Right forelimb (tissue), 1 donor: ENCODE measurements at places on chromosomes 16 and 17.
A peak's percentile ranks its signal among the peaks of the same experiment; 100 is the strongest.

GRCh38 chr16:46850619-46851555 lies 19.9 kb upstream of the C16orf87 start:
- no peak for DNase-seq

DNA sequence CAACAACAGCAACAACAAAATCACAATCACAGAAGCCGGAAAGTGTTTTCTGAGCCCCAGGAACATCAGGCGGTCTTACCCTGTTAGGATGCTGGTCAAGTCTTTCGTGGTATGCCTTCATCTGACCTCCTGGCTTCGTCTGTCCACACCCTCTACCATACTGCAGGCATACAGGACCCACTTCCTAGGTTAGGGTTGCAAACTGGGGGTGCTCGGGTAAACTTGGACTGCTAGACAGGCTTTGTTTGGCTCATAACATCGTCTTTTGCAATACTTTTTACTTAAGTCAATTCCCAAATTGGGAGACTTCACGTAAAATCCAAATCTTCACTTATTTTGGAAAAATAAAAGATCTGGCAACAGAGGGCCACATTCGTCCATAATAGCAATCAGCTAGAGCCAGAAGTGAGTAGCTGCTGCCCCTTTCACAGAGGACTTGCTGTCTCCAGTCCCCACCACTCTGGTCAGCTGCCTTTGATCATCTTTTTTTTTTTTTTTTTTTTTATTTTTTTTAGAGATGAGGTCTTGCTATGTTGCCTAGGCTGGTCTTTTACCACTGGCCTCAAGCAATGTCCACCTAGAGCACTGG lies 30.0 kb downstream of the CHD9 start:
- no peak for DNase-seq

DNA sequence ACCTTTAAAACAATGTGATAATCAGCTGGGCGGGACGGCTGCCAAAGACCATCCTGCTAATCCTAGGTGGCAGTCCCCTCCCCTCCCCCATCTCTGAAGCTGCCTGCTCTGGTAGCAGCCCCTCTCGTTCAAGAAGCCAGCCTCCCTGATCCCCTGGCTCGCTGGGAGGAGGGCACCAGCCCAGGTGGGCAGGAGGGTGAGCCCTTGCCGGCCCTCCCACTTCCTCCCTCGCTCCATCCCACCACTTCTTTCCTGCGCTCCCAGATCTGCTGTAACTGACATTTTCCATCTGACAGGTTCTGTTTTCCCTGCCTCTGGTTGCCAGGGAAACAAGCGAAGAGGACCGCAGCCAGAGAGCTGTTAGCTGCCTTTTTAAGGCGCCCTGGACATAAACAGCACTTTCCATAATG lies 155.7 kb upstream of the TNRC6C start:
- peak; percentile 79 for DNase-seq

DNA sequence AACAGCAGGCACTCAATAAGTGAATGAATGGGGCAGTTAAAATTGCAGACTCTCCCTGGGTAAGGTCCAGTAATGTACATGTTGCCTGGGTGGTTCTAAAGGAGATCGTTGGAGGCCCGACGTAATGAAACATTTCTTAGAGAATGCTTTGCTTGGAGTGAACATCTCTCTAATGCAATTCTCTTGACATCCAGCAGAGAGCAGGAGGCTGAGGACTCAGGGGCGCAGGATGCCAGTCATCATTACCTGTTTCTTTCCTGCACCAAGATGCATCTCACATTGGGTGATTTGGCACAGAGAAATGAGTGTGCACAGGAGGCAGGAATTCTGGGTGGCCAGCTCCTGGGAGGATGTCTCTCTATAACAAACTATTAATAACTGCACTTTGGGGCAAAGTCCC lies 130.3 kb upstream of the RBBP6 start:
- DNase-seq, result no peak

- DNase-seq, result no peak
Measured at GRCh38 chr17:21174713-21175112, 39.2 kb downstream of the TMEM11 start.

DNA sequence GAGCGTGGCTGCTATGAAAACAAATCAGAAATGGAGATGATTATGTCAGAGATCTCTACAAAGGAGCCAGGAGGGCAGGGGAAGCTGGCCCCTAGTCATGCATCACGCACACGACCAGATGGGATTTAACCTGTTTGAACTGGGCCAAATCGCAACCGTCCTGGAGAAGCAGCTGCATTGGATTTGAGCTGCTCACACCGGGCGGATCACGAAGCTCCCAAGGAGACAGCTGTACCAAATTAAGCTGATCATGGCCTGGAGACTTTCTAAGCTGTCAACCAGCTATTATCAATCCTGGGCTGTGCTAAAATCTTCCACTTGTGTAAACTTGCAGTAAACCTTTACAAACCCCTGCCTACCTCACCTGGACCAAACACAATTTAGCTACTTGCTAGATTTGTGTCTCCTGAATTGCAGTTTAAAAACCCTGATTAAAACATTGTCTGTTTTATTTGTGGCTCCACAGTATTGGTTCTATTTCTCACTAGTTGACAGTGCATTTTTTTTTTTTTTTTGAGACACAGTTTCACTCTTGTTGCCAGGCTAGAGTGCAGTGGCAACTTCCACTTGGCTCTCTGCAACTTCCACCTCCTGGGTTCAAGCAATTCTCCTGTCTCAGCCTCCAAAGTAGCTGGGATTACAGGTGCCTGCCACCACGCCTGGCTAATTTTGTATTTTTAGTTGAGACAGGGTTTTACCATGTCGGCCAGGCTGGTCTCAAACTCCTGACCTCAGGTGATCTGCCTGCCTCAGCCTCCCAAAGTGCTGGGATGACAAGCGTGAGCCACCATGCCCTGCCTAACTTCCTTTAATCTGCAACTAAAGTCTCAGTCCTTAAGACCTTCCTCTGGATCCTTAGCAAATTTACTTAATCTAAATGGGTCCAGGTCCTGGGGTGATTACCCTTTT lies 98.3 kb upstream of the GRIN2A start:
- DNase-seq, result no peak

DNA sequence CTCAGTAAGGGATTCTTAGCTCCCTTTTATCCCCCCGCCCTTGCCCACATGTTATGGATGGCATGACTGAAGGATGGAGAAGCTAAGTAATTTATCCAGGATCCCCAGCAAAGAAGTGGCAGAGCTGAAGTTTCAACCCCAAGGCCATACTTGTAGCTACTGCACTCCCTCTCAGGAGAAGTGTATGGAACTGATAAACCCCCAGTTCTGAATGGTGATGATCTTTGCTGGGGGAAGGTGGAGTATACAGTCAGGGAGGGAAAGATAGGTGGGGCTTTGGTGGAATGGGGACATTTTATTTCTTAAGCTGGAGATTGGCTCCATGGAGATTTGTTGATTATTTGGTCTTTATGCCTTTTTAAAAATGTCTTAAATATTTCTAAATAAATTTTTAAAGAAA lies 58.3 kb downstream of the TNRC6C start:
- DNase-seq, result no peak

- DNase-seq, result no peak
Measured at GRCh38 chr16:57146735-57147134, 39.1 kb downstream of the PSME3IP1 start.

DNA sequence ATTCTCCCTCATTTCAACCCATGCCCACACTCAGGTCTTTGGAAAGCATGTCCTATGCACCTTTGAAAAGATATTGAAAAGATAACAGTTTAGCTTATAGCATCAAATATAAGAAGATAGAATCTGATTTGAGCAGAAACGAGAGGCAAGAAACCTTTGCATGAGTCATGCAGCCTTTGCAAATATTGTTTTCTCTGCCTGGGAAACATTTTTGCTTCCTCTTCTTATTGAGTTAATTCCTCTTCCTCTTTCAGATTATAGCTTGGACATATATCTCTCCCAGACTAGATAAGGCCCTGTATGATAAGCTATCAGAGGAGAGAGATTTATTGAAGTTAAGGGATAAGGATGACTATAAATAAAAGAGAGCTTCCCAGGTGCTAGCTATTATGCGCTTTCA lies 46.1 kb upstream of the KCNJ2 start:
- DNase-seq, result no peak

- peak; percentile 24 for DNase-seq
Measured at GRCh38 chr16:50940275-50940854, 198.5 kb downstream of the CYLD start.

DNA sequence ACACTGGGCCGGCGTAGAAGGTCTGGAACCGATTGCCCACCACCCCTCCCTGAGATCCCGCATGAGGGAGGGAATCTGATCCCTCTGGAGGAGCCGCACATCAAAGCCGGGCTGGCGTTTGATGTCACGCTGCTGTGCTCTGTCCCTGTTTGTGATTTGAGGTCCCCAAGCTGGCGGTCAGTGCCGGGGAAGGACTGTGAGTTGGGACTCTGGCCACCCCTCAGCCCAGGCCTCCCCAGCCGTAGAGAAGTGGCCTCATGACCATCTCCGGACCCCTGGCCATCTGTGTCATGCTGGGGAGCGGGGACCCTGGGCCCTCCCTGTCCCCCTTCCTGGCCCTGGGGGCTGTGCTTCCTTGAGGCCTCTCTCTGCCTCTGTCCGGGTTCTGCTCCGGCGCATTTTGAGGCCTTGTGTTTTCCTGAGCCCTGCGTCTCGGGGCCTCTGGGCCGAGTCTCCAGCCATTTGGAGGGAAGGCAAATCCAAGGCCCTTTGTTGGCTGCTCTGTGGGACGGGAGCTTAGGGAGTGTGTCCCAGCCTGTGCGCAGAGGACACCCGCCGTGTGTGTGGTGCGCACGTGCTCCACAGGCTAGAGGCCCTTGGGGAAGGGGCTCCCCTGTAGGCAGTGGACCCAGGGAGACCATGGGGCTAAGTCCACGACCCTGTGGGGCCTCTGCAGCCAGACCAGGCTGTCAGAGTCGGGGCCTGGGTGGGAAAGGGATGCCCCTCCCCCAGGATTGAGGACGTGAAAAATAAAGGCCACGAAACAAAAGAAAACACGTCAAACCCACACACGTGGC lies 15.1 kb downstream of the ASPSCR1 start:
- DNase-seq, result no peak

DNA sequence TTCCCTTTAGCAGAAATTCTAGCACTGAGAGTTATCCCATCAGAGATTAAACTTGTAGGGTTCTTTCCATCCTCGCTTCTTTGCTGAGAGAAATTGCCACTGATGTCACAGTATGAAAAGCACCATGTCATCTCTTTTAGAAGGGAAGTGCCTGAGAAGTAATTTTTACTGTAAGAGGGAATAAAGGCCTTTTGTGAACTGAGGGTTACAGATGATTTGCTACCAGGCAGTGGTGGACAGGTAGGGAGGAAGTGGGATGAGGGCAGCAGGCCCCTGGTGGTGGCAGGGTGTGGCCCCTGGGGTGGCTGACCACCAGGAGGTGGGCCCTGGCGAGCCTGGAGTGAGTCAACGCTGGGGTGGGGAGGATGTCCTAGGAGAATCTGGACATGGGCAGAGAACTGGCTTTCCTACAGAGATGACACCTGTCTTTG lies 6.4 kb upstream of the MILR1 start:
- DNase-seq, result no peak

- DNase-seq, result peak; percentile 54
Measured at GRCh38 chr16:7363422-7364417, 31.1 kb downstream of the RBFOX1 start.

DNA sequence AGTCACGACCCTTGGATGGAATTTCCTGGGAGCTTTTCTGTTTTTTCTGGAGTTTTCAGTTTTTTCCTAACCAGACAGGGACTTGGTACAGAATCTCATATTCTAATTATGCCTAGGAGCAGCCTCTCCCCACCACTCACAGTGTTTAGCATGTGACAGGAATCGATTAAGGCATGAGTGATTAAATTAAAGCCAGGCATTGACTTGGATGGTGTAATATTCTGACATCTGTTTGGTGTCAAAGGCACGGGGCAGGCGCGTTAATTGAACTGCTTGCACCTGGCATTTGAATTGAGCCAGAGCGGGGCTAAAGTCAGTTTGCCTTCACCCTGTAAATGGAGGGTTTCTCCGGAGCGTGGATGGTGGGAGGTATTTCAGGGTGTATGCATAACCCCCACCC lies 11.9 kb downstream of the MAPT start:
- no peak for DNase-seq

GRCh38 chr17:17516941-17517720 lies 20.9 kb upstream of the RASD1 start:
- DNase-seq, result no peak

GRCh38 chr16:14284371-14284770 lies 213.3 kb downstream of the MRTFB start:
- no peak for DNase-seq

GRCh38 chr16:15803618-15804017 lies 53.2 kb downstream of the MYH11 start:
- DNase-seq, result no peak

DNA sequence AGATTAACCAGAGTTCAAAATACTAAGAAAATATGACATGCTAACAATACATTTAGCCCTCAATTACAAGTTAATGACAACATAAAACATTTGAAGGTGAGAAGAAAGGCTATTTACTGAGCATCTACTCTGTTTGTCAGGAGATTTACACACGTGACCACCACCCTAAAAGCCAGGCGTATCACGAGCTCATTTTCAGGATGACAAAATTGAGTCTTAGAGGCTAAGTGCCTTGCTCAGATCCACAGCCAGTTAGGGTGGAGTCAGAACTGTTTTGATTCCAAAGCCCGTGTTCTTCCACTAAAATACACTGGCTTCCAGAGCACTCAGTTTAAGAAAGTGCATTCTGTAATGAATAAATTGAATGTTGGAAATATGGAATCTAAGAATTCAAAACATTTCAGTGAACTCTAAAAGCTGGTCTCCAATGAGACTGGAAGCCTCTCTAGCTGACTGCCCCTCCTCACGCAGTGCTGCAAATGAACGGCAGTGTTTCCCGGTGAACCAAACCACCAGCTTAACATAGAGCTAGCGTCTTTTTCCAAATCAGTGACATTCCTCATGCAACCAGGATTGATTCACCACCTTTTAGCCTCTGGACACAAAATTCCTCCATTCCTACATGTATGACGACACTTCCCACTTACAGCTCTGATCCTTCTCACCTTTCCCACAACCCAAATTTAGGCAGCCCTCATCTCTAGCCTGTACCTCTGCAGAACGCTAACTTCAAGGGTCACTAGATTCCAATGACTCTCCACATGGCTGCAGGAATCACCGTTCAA lies 5.9 kb downstream of the ZDHHC7 start:
- DNase-seq, result peak; percentile 56

GRCh38 chr17:42538482-42538881 lies 2.4 kb downstream of the NAGLU start:
- no peak for DNase-seq
